NCI-H2171 (cell line): ENCODE measurements at places on chromosomes 5 and 9.

DNA sequence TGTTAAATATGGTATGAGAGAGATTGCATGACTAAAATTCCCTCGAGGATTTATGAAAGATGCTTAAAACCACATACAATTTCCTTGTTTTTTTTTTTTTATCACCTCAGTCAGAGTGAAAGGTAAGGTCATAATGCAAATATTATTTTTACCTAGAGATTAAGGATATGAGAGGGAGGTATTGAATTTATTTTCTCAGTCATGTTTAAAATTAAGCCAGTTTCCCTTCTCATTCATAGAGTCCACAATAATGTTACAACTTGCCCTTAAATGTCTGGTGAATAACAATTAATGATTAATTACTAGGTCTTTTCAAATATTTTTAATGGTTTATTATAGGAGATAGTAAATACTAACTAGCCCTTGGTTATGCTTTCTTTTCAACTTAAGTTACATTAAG is 144.9 kb upstream of the HAPLN1 start:
- no peak for DNase-seq

DNA sequence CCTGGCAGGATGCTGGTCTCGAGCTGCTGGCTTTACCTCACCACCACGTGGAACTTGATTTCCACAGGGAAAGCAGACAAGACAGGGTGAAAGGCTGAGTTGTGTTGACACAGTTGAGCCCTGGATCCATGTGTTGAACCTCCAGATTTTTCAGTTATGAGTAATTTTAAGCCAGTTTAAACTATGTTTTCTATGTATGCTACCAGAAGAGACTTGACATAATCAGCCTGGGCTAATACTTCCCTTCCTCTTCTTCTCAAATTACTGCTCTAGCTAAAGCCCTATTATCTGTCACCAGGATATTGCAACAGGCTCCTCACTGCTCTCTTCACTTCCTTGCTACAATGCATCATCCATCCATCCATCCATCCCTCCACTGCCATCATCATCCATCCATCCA is 12.0 kb upstream of the PHYKPL start:
- DNase-seq, result no peak

DNA sequence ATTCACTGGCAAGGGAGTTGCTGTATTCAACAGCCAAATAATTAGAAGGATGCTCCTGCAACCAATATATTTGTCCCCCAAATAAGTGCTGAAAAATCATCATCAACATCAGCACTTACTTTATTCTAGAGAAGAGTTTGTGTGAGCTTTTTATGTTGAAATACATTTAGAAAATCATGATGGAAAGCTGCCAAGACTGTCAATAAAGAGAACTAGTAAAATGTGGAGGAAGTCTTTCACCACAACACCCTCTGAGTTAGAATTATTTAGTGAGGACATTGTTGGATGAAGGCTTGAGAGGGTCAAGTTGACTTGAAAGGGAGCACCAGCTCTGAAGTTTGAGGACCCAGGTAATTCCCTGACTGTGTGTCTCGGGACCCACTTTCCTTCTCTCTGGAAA is 100.2 kb upstream of the TBCA start:
- DNase-seq, result no peak

GRCh38 chr5:176133289-176133870 is 104.8 kb upstream of the SIMC1 start:
- no peak for DNase-seq
